Left ventricle myocardium inferior (tissue), 1 donor: ENCODE measurements at places on chromosomes 16 and 17. TPM values are rescaled to one million over a fixed set of nuclear protein-coding genes. Genes with fewer than 3 reads are reported as not detected.

GRCh38 chr17:57783338-57783742 is 38.2 kb upstream of the CCDC182 start:
- peak; percentile 70 for DNase-seq
- peak overlapping the region; percentile 45 for H3K4me3 ChIP-seq
- no peaks in the 10 kb centered on the region for H3K27me3 ChIP-seq
- no peaks in the 10 kb centered on the region for H3K36me3 ChIP-seq
- no peak overlapping the region for H3K27ac ChIP-seq

- peak overlapping the region; percentile 90 for H3K27ac ChIP-seq
- no peaks in the 10 kb centered on the region for H3K27me3 ChIP-seq
- DNase-seq, result no peak
- no peaks in the 10 kb centered on the region for H3K36me3 ChIP-seq
These were observed 99.9 kb upstream of the CORO6 start for GRCh38 chr17:29722411-29723198.

DNA sequence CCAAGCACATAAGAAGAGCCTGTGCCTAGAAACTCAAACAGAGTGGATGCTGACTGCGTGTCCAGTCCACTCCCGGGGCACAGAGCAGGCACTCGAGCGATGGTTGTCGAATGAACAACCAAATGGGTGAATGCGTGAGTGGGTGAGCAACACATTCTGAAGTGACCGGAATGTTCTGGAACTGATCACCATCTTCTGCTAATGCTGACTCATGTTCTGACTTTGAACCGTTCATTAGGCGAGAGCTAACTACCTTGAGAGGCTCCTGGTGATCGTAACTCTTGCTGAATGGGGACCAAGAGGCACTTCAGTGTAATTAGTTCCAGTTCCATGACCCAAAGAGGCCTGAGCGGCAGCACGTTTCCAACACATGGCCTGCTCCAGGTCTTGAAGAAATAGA is 37.9 kb downstream of the IRF8 start:
- H3K4me3 ChIP-seq, result no peak overlapping the region
- H3K27ac ChIP-seq, result no peak overlapping the region
- no peaks in the 10 kb centered on the region for H3K36me3 ChIP-seq
- peaks cover 87% of the 10 kb centered on the region for H3K27me3 ChIP-seq

DNA sequence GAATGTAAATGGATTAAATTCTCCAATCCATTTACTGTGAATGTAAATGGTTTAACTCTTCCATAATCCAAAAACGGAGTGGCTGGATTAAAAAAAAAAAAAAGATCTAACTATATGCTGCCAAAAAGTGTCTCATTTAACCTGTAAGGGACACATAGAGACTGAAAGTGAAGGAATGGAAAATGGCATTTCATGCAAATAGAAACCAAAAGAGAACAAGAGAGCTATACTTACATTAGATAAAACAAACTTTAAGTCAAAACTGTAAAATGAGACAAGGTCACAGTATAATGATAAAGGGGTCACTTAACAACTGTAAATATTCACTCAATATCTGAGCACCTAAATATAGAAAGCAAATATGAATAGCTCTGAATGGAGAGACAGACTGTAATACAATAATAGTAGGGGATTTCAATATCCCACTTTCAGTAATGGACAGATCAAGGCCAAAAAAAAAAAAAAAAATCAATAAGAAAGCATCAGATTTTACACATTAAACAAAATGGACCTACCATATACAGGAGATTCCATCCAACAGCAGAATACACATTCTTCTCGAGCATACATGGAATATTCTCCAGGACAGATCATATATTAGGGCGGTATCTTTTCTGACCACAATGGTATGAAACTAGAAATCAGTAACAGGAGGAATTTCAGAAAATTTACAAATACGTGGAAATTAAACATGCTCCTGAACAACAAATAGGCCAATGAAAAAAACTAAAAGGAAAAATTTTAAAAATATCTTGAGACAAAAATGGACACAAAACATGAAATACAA is 36.4 kb downstream of the CDR2 start:
- no peak overlapping the region for H3K27ac ChIP-seq
- H3K4me3 ChIP-seq, result no peak overlapping the region
- H3K4me1 ChIP-seq, result no peaks in the 10 kb centered on the region
- peaks cover 47% of the 10 kb centered on the region for H3K36me3 ChIP-seq

DNA sequence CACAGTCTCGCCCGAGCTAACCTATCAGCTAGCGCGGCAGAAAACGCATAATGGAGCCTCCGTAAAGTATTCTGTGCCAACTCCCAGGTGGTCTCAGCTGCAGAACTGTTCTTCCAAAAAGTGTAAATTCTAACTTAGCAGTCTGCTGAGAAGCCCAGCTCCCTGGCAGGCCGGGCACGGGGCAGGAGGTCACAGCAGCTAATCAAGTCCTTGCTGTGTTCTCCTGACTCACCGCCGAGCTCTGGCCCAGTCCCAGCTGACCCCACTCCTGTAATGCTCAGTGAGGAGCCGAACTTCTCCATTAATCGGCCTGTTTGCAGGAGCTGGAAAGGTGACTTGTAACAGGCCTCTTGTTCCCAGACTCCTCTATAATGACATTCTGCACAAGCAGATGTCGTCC is 193.3 kb downstream of the IRX3 start:
- DNase-seq, result no peak
- peaks cover 13% of the 10 kb centered on the region for H3K36me3 ChIP-seq
- H3K27me3 ChIP-seq, result no peaks in the 10 kb centered on the region
- H3K4me3 ChIP-seq, result no peak overlapping the region
- no peaks in the 10 kb centered on the region for H3K4me1 ChIP-seq

DNA sequence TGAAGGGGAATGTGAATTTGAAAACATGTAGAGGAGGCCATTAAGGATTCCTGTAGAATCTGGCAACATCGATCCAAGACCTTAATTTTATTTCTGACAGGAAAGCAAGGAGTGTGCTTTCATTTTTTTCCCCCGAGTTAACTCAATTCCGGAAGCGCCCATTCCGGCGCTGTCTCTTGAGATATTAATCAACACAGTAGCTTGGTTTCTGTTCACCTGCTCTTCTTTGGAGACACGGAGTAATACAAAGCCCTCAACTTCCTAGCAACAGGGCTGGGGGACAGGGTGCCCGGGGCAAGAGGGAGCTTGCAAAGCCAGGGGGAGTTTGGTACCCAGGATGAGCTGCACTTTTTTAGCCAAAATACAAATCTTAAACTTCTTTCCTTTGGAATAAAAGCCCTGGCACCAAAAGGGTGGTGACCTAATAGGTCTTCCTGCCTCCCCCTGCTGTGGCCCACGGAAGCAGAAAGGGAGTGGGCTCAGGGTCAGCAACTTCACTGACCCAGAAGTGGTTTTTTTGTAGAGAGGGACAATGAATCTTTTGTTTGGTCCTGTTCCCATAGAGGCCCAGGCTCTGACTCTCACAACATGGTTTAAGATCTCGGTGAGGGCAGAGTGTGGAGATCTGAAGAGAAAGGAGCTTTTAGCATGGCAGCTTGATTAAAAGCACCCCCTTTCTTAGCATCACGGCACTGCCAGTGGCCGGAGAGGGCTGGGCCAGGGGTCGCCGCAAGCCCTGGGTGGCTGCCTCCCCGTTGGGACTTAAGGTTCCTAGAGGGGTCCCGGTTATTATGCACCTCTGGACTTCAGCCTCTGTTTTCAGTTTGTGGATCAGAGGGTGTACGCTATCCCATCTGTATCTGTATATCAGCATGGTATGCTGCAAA is 207.3 kb downstream of the CCDC182 start:
- no peaks in the 10 kb centered on the region for H3K27me3 ChIP-seq
- H3K27ac ChIP-seq, result peak overlapping the region; percentile 75
- H3K36me3 ChIP-seq, result no peaks in the 10 kb centered on the region

DNA sequence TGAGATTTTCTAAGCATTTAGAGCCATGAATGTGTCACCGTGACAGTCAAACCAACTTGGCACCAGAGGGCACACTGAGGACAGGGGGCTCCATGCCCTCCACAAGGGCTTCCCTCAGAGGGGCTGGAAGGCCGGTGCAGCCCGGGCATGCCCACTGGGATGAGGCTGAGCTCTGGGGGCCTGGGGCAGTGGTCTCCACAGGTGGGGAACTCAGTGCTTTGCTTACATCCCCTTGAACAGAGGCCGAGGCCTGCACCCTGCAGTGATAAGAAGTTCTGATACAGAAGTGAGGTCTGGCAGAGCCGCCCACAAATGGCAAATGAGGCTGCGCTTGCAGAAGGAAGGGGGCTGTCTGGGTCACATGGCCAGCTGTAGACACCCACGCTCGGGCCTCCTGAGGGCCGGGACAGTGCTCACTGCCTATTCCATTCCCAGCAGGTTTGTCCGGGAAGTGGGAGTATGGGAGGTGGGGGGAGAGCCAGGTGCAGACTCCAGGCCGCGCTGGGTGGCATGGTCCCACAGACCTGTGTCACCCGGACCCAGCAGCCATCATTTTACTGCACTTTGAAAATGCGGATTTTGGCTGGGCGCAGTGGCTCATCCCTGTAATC is 116.8 kb upstream of the CREBBP start:
- no peaks in the 10 kb centered on the region for H3K27me3 ChIP-seq
- no peak overlapping the region for H3K4me3 ChIP-seq
- DNase-seq, result no peak
- no peak overlapping the region for H3K27ac ChIP-seq
- peaks cover 31% of the 10 kb centered on the region for H3K4me1 ChIP-seq

DNA sequence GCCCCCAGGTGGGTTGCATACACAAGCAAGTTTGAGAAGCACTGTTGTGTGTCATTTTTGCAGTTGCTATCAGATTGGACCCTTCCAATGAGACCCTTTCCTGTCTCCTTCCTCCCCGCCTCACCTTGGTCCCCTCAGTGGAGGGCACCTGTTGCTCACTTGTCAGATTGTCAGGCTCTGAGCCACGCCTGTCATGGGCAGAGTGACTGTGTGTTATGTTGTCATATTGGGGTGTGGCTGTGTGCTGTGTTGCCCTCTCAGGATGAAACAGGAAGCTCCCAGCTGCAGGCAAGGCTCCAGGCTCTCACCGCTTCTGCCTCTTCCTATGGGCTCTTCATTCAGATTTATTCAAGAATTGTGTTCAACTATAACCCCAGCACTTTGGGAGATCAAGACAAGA is 302.9 kb downstream of the CPPED1 start:
- no peak overlapping the region for H3K4me3 ChIP-seq
- no peaks in the 10 kb centered on the region for H3K27me3 ChIP-seq
- H3K36me3 ChIP-seq, result no peaks in the 10 kb centered on the region
- H3K27ac ChIP-seq, result no peak overlapping the region
- DNase-seq, result no peak

DNA sequence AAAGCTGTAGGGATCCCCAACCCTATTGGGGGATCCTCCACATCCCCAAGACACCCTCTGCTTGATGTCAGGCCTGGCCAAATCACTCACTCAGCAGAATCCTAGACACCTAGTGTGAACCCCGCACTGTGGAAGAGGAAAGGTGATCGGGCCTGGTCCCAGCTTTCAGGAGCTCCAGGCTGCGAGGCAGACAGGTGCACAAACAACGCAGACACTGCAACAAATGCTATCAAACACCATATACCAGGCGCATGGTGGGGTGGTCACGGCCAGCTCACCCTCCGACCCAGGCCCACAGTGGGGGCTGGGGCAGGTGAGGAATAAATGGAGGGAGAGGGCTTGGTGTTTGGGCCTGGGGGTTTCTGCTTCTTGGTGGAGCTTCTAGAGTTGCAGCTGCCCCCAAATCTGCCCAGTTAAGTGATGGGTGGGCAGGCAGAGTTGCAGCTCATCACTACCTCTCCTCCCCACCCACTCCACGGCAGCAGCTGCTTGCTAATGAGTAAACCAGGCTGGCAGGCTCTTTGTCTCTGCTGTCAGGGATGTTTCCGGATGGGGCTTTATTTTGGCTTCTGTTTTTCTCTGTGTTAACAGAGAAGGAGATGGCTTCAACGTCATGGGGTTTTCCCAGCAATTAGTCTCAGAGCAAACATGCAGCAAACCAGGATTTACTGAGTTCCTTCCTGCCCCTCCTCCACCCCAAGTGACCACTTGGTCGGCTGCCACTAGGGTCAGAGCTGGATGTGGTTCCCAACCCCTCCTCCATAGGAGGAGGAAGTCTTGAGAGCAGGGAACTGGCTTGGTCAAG is 46.6 kb downstream of the PECAM1 start:
- peaks cover 82% of the 10 kb centered on the region for H3K4me1 ChIP-seq
- peak; percentile 80 for DNase-seq
- H3K36me3 ChIP-seq, result peaks cover 35% of the 10 kb centered on the region
- peak overlapping the region; percentile 84 for H3K27ac ChIP-seq
- no peak overlapping the region for H3K4me3 ChIP-seq

MED1 gene
- 21.8 TPM for total RNA-seq

PDILT gene
- not detected for total RNA-seq

CES5A gene
- total RNA-seq, result not detected

B4GALNT2 gene
- not detected for total RNA-seq

SF3B3 gene
- 129 TPM for total RNA-seq

CARD14 gene
- 0.49 TPM for total RNA-seq

CRYBA1 gene
- total RNA-seq, result not detected

MYH1 gene
- 0.14 TPM for total RNA-seq

KRT39 gene
- not detected for total RNA-seq
